ENCODE measurements at places on chromosomes 4 and X.

DNA sequence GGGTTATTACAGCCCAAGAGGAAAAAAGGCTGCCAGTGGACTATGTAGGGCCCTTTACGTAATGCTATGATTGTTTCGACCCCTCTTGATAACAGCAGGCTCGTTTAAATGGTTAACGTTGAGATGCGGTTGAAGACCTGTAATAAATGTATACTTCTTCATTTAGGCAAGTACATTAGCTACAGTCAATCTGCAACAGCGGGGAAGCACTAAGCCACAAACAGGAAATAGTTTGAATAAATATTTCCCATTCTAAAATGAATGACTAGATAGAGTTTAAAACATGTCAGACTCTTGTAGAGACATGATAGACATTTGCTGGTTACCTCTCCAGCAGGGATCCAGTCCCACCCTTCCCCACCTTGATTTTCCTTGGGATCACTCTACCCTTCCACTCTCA, 38.1 kb upstream of the STIM2 start:
- DNase-seq: no peak

DNA sequence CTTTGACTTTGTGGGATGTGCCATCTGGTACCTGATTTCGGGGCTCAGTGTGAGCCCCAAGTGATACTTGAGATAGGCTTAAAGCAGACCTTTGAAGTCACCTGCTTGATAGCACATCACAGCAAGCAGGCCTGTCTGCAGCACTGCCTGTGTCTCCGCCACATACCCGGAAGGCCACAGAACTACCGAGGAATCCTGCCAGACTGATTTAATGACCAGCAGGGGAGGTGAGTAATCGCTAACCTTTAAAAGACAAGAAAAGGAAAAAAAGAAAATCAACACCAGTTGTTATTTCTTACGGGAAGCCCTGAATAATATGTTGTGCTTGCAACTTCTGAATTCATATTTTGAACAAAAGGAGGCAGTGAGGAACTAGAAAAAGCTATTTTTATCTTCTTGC, 6.8 kb downstream of the PTCHD1 start:
- no peak for DNase-seq

DNA sequence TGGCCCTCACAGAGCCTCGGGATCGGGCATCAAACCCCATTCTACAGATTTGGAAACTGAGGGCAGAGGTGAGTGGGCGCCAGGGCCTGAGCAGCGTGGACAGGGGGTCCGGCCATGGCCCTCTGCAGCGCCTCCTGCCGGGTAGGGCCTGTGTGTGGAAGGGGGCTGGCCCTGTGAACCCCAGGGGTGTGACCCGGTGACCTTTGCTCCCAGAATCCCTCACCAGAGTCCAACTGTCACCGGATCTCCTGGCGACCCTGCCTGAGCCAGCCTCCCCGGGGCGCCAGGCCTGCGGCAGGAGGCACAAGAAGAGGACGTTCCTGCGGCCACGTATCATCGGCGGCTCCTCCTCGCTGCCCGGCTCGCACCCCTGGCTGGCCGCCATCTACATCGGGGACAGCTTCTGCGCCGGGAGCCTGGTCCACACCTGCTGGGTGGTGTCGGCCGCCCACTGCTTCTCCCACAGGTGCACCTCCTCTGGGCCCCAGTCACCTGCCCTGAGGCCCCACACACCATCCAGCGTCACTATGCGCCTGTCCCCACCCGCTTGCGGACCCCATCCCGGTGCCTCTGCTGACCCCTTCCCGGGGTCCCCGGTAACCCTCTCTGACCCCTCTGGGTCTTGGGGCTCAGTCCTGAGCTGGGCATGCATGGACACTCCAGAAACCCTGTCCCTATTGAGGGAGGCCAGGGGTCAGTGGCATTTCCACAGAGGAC, 4.2 kb downstream of the HGFAC start:
- no peak for DNase-seq

- no peak for DNase-seq
Observed at GRCh38 chr4:181659202-181659601, 584.0 kb upstream of the TENM3 start.

GRCh38 chrX:116499780-116500179, 37.0 kb upstream of the CT83 start:
- no peak for DNase-seq

DNA sequence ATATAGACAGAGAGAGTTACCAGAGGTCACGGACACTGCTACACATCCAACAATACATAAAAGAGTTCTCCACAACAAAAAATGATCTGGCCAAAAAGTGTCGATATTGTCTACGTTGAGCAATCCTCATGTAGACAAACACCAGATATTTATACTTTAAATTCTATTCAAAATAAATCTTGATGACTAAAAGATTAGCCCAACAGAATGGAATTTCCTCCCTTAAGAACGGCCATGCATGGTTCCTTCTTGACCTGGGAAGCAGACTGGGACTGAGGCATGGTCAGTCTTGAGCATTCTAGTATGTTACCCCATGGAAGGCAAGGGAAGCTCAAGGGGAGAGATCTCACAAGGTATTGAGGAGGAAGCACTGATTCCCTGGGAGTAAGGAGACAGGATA, 43.5 kb downstream of the LHFPL1 start:
- DNase-seq: no peak

GRCh38 chr4:16070203-16070602, 13.6 kb downstream of the PROM1 start:
- DNase-seq: no peak

- DNase-seq: peak; percentile 51
Observed at GRCh38 chr4:7843831-7844593, 95.6 kb downstream of the AFAP1 start.

- DNase-seq: no peak
Observed at GRCh38 chr4:182124359-182124758, 118.8 kb upstream of the TENM3 start.

- DNase-seq: no peak
Observed at GRCh38 chr4:53174823-53175222, 191.0 kb downstream of the SCFD2 start.

DNA sequence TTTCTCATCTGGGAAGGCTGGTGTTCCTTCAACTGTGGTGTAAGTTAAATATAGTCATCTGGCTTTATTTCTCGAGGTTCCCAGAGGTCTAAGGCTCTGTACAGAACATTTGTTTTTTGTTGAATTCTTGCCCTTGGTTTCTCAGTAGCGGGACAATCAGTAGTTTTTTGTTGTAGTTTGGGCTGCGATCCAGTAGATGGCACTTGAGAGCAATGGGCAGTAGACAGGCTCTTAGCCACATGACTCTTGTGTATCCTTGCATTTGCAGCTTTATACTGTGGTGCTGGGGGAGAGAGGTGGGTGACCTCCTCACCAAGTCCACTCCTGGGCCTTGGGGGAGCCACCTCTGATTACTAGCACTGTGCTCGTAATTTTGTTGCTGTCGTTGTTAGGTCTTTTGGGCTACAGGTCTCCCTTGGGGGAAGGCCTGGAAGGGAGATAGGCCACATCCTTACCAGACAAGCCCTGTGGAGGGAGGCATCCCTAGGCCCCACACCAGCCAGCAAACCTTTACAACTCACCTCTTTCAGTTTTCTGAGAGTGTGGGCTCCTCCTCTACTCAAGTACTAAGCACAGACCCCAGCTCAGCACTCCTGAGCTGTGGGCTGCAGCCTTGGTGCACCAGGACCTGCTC, 8.1 kb downstream of the ETDB start:
- DNase-seq: no peak

- DNase-seq: no peak
Observed at GRCh38 chr4:187606581-187606980, 389.0 kb upstream of the ZFP42 start.

- DNase-seq: no peak
Observed at GRCh38 chrX:3191796-3192195, 150.5 kb downstream of the ARSF start.

DNA sequence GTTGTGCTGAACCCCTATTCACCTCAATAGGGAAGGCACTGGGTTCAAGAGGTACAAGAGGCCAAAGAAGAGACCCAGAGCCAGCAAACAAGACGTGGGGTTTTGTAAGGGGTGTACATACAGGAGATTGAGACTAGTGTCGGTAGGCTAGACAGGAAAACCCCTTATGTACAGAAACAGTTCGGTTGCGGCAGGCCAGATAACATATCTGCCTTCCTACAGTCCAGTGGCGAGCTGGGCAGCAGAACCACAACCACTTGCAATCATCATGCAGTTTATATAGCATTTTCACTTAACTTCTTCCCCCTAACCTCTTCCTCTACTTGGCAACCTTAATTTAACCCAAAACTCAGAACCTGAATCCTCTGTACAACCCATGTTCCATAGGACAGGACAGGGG, 422.2 kb downstream of the PDHA2 start:
- DNase-seq: no peak

GRCh38 chr4:78069859-78070258, 12.7 kb downstream of the FRAS1 start:
- no peak for DNase-seq

GRCh38 chr4:104979083-104979760, 167.5 kb upstream of the TET2 start:
- no peak for DNase-seq

DNA sequence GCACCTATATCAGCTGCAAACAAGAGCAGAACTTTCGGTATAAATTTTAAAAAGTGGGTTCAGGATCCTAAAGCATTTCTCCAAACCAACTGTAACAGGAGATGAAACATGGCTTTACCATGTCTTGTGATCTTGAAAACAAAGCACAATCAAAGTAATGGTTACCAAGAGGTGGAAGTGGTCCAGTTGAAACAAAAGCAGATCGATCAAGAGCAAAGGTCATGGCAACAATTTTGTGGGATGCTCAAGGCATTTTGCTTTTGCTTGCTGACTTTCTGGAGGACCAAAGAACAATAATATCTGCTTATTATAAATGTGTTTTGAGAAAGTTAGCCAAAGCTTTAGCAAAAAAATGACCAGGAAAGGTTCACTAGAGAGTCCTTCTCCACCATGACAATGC, 116.9 kb upstream of the RAP2C start:
- DNase-seq: no peak

DNA sequence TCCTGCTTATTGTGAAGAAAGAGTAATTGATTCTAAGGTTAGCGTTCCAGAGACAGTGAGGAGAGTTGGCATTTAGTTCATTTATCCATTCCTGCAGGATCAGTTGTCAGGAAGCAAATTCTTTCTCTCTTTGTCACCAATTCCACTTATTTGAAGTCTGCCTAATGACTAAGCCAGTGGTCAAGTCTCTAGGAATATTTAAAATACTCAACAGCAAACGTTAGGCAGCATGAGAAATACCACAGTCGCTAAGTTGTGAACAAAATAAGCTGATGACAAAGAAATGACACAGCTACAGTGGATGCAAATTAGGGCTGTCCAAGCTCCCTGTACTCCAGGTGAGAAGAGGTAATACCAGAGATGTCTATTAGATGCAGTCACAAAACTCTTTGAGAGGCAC, 6.6 kb upstream of the MAGEB17 start:
- no peak for DNase-seq

DNA sequence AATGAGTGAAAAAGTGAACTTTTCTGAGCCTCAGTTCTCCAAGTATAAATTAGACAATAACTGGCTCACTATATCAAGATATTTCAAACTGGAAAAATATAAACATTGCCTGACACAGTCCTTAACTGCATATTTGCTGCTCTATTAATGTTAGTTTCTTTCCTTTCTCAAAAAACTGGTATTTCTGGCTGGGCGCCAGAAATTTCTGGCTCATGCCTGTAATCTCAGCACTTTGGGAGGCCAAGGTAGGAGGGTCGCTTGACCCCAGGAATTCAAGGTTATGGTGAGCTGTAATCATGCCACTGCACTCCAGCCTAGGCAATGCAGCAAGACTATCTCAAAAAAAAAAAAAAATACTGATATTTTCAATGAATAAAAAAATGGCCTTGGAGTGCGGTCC, 227.0 kb downstream of the MAGEB17 start:
- DNase-seq: no peak
